ENCODE measurements at places on chromosomes 3 and 15. TPM values are rescaled to one million over a fixed set of nuclear protein-coding genes. Genes with fewer than 3 reads are reported as not detected.

BAHD1 gene
- 23.0 TPM for total RNA-seq

ACTC1 gene
- not detected for total RNA-seq

DPPA4 gene
- 0.92 TPM for total RNA-seq

GABRB3 gene
- 0.05 TPM for total RNA-seq

PAQR9 gene
- total RNA-seq: not detected

- peak; percentile 5 for DNase-seq
These were observed 378.1 kb downstream of the NSUN3 start for GRCh38 chr3:94440767-94441493.

GRCh38 chr3:123521179-123521969 is 63.5 kb downstream of the HACD2 start:
- DNase-seq: peak; percentile 20

DNA sequence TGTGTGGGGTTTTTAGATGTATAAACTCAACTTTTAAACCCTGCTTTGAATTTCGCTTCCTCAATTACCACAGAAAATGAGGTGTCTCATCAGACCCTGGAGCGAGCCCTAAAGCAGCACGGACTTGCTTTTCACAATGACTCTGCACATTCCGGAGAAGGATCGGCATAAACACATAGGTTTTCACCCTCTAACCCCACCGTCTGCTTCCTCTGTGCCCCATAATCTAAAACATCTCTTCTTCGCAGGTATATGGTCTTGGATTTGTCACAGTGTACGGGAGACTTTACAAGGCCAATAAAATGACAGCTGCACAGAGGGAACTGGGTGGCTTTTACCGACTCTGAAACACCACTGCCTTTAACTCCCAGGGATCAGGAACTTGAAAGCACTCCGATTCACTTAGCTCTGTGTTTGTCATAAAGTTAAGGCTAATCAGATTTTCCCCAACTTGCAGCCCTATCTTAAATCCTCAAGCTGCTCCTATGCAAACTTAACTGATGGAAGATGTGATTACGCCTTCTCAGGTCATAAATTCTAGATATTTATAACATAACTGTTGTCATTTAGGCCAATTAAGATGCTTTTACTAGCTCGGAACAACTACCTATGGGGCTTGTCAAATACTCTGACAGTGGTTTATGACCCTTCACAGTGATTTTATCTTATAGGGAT is 133.4 kb upstream of the WNT5A start:
- DNase-seq: no peak

GRCh38 chr3:12115849-12116248 is 42.9 kb downstream of the TIMP4 start:
- no peak for DNase-seq

DNA sequence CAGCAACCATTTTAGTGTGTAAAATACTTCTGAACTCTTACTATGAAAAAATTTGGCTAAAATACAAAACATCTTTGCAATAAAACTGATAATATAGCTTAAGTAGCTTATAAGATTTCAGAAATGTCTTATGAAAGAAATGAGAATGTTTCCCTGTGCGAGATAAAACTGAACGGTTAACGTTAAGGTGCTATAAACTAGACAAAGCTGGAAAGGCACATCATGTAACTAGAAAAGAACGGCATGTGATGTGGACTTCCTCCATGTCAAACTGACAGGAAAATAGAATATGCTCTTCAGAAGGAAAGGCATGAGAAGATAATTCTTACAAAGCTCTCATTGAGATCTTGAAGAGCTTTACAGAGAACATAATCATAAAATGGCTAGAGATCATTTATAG is 36.5 kb downstream of the NCK1 start:
- DNase-seq: no peak

Measured in glomerular endothelial cell (primary cell).